Activated CD8-positive, alpha-beta T cell treated with anti-CD3 and anti-CD28 coated beads, Interleukin-2, amount 10 ng/mL, durations not matched to agents 7 days and 5 days (primary cell): ENCODE measurements at places on chromosomes 1 and 21. TPM values are rescaled to one million over a fixed set of nuclear protein-coding genes. Genes with fewer than 3 reads are reported as not detected.
A peak's percentile ranks its signal among the peaks of the same experiment; 100 is the strongest.

DNA sequence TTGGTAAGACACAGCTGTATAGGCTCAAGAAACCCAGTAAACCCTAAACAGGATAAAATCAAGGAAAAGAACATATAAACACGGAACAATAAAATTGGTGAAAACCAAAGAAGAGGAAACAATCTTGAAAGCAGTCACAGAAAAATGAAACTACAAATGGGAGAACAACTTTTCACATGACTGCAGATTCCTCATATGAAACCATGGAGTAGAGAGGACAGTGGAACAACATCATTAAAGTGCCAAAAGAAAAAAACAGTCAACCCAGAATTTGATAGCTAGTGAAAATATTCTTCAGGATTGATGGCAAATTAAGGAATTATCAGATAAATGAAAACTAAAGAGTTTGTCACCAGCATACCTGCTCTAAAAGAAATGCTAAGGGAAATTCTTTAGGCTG lies 23.9 kb upstream of the B3GALT5 start:
- H3K27me3 ChIP-seq, result no peaks in the 10 kb centered on the region
- no peak overlapping the region for H3K27ac ChIP-seq
- no peaks in the 10 kb centered on the region for H3K4me1 ChIP-seq
- H3K36me3 ChIP-seq, result no peaks in the 10 kb centered on the region
- DNase-seq, result no peak

DCDC2B gene
- not detected for total RNA-seq

DNA sequence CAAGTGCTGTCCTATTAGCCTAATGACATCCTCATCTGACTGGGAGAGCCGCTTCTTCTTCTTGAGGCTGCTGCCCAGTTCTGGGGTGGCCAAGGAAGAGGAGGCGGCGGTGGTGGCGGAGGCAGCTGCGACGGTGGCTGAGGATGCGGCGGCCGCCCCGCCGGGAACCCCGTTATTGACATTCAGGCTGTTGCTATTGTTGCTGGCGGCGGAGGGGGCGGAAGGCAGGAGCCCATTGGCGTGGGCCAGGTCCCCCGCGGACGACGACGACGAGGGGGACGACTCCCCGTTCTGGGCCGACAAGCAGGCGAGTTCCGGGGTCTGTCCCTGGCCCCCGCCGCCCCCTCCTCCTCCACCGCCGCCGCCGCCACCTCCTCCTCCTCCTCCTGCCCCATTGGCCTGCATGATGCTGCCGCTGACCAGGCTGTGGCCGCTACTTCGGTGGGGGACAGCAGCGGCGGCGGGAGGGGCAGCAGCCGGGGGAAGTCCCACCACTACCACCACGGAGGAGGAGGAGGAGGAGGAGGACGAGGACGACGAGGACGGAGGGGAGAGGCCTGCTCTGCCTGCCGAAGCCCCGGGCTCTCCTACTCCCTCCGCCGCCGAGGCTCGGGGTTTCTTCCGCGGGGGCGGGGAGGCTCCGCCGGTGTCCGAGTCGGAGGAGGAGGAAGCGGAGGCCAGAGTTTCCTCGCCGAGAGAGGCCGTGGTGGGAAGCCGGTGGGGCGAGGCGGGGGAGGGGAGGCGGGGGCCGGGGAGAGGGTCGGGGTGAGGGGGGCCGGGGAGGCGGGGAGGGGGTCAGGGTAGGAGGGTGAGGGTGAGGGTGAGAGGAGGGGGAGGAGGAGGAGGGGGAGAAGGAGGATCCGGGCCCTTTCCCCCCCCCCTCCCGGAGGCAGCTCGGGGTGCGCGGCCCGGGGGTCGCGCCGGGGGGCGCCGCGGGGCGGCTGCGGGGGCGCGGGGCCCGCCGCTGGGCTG lies 610 bp downstream of the WDR26 start:
- H3K4me1 ChIP-seq, result peaks cover 56% of the 10 kb centered on the region
- no peaks in the 10 kb centered on the region for H3K27me3 ChIP-seq
- H3K27ac ChIP-seq, result peak overlapping the region; percentile 82

BSND gene
- total RNA-seq, result 0.05 TPM

DNA sequence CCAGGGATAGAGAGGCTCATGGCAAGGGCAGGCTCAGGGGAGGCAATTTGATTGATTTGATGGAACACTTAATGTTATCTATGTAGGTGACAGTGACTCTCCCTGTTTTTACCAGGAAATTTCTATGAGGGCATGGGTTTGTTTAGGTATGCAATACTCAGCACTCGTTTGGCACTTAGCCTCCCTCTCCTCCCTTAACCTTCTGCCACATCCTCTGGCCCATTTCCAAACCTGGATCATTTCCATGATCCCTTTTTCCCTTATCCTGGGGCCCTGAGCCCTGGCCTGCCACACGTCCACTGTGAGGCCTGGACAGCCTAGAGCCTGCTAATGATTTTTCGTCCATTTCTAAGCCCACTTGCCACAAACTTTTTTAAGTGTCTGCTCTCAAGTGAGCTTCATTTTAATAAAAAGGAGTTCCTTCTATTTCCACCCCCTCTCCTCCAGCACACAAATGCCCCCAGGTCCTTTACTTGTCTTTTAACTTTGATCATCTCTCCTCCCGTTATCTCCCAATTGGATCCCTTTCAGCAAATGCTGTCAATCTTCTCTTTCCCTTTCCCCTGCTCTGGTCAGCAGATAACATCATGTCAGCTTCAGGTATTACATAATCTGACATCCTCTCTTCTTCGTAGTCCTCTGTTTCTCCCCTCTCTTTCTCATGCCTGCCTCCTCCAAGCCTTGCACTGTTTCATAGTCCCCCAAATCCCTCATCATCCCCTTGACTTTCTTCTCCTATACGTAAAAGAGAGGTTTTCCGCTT lies 37.8 kb upstream of the GADD45A start:
- no peak overlapping the region for H3K27ac ChIP-seq
- H3K36me3 ChIP-seq, result no peaks in the 10 kb centered on the region
- H3K4me3 ChIP-seq, result no peak overlapping the region
- H3K27me3 ChIP-seq, result no peaks in the 10 kb centered on the region
- no peaks in the 10 kb centered on the region for H3K4me1 ChIP-seq
